Left ventricle myocardium inferior (tissue), 1 donor: ENCODE measurements at places on chromosomes 2 and 18. TPM values are rescaled to one million over a fixed set of nuclear protein-coding genes. Genes with fewer than 3 reads are reported as not detected.

DNA sequence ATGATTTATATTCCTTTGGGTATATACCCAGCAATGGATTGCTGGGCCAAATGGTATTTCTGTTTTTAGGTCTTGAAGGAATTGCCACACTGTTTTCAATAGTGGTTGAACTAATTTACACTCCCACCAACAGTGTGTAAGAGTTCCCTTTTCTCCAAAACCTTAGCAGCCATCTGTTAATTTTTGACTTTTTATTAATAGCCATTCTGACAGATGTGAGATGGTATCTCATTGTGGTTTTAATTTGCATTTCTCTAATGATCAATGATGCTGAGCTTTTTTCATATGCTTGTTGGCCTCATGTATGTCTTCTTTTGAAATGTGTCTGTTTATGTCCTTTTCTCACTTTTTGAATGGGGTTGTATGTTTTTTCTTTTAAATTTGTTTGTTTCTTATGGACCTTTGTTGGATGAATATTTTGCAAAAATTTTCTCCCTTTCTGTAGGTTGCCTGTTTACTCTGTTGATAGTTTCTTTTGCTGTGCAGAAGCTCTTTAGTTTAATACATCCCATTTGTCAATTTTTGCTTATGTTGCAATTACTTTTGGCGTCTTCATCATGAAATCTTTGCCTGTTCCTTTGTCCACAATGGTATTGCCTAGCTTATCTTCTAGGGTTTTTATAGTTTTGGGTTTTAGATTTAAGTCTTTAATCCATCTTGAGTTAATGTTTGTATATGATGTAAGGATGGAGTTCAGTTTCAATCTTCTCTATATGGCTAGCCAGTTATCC, 119.7 kb upstream of the XIRP2 start:
- DNase-seq = no peak

DNA sequence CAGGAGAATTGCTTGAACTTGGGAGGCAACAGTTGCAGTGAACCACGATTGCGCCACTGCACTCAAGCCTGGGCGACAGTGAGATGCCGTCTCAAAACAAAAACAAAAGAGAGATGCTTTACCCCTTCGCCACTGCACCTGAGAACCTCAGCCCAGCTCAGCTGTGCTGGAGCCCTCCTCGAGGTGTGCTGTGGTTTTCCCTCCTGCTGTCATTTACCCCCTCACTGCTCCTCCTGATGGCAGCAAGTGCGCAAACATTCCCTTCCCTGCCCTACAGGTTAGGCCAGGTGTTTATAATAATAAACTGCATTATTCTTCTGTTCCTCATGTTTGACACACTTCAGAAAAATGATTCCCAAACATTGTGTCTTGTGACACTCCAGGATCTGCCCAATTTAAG, 8.4 kb downstream of the FBXO36 start:
- no peak for DNase-seq

GRCh38 chr2:224063298-224063648, 24.2 kb upstream of the SERPINE2 start:
- no peak for DNase-seq

GRCh38 chr2:50215736-50216135, 816.2 kb downstream of the NRXN1 start:
- no peak for DNase-seq

- DNase-seq = no peak
Measured at GRCh38 chr2:197915548-197916265, 111.3 kb downstream of the PLCL1 start.

- no peak for DNase-seq
Measured at GRCh38 chr2:62034715-62035114, 129.2 kb downstream of the COMMD1 start.

DNA sequence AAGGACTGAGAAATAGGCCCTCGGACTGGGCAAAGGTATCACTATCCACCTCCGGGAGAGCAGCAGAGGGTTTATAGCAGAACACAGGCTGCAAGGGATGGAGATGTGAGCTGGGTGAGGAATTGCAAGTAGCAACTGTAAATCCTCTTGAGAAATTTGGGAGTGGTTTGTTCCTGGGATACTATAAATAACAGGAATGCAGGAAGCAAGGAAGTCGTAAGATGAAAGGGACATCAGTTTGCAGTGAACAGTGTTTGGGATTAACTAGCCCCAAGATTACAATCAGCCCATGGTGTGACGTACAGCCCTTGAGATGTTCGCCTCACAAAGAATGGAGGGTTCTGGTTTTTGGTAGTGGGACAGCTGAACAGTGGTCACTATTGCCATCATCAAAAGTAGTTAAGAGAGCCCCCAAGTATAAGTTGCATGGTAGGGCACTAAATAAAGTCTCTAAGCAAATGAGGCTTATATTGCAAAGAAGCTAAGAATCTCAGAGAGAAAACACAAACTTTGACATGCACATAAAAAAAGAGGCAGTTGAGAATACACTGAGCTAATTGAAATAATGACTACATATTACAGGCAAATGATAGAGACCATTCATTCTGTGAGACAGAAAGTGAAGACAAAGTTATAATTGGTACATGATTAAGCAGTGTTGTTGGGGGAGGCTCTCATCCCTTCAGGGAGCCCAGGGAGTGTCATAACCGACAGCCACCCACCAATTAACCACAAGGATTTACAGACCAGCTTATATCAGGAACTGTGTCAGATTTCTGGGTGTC, 362.5 kb upstream of the ACVR2A start:
- DNase-seq = no peak

GRCh38 chr2:3254442-3254941, 123.1 kb downstream of the EIPR1 start:
- DNase-seq = no peak

DNA sequence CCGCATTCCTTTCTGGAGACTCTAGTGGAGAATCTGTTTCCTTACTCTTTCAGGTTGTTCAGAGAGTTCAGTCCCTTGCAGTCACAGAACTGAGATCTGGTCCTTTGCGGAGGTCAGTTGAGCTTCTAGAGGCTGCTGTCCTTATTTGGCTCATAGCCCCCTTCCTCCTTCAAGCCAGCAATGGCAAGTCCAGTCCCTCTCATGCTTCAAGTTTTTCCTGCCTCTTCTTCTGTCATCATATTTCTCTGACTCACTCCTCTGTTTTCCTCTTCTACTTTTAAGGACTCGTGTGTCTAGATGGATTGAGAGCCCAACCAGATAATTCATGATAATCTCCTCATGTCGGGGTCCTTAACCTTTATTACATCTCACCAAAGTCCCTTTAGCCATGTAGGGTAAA, 173.5 kb upstream of the FOSL2 start:
- DNase-seq = no peak

DNA sequence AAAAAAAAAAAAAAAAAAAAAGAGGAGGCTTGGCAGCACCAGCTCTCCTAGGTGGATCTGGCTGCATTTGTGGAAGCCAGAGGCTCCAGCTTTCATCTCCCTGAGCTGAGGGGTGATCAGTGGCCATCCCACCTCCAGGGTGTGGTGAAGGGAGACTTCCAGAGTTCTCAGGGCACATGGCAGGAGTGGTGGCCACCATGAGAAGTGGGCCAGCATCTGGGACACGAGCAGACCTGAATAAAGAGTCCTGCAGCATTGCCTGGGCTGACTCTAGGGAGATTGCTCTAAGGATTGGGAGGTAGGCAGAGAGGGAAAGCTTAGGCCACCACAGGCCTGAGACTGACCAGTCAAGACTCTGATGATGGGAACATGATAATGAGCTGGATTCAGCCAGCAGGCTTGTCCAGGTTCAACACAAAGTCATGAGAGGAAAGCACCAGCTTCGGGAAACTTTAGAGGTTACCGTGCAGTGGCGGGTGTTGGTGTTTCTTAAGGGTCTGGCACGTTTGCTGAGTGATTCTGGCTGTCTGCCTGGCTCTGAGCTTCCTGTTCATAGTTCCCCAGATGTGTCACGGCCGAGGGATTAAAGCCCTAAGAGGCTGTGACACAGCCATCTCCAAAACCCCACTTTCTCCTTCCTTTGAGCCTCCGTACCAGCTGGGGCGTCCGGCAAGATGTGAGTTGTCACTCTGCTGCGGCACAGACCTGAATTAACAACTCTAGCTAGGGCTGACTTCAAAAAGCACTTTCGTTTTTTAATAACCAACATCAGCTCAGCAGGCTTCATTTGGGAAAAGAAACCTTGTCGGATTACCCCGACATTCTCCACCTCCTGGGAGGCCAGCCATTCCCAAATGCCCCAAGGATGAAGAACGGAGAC, 38.3 kb upstream of the IL1R1 start:
- peak; percentile 62 for DNase-seq

- DNase-seq = no peak
Measured at GRCh38 chr2:153165021-153165420, 313.5 kb downstream of the RPRM start.

DNA sequence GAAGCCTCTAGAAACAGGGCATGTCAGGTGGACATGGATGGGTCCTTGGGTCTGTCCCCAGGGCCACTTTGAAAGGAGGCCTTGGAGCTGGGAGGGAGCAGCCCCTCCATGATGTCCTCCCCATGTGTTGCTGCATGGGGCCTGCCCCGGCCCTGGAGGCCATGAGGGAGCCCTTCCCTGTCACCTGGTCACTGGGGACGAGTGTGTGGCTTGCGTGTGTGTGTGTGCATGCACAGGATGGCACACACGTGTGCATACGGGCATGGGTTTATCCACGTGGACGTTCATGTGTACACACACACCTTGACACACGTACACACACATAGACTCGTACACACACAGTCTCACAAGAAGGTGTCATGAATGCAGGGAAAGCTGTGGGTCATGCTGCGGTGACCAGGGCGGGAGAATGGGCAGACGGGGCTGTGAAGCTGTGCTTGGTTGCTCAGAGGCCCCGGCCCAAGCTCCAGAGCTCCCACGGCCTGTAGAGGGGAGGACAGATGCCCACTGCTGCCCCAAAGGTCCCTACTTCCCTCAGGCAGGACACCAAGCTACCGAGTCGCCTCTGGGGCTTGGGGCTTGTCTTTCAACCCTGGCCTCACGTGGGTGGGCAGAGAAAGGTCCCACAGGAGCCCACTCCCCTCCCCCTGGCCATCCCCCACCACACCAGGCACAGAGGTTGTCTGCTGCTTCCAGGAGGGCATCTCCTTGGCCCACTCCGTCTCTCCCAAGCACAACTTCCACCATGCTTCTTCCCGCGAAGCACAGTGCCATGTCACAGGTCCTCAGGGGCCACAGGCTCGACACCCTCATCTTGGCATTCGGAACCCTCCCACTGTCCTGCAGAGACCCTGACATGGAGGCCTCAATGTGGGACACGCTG, 42.3 kb upstream of the GPC1 start:
- DNase-seq = no peak

DNA sequence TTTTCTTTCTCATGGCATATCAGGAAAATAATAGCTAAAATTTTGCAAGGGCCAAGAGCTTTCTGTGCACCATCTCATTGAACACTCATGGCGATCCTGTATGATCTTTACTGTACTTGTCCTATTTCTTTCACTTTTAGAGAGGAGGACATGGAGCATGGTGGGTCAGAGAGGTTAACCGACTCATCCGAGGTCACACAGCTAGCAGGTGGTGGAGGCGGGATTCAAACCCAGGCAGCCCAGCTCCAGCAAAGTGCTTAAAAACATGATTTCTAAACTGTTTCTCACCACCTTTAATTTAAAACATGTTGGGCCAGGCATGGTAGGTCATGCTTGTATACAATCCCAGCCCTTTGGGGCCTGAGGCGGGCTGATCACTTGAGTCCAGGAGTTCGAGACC, 6.4 kb downstream of the NGEF start:
- DNase-seq = no peak

DNA sequence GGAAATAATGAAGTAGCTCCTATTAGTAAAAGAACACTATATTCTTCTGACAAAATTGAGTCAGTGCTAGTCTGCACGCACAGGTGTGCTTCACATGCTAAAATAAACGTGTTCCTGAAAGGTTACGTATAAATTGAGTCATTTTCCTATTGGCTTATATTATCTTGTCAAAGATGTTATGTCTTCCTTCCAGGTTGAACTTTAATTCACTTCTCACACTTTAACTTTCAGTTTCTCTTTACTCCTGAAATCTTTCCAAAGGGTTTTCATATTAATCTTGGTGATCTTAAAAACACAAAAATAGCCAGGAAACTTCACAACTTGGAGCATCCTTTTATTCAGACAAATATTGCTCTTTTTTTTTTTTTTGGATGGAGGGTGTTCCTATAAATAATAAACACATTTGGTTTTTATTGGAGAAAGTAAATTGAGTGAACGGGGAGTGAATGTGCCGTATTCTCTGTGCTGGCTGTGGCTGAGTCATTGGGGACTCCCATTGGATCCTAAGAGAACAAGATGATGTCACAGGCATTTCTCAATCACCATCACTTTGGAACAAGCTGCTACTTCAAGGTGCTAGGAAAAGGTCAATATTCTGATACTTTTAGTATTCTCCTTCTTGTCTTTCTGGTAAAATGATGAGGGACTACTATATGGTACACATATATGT, 150.2 kb upstream of the SPATS2L start:
- no peak for DNase-seq

- no peak for DNase-seq
Measured at GRCh38 chr2:2877427-2877826, 500.2 kb downstream of the EIPR1 start.

- no peak for DNase-seq
Measured at GRCh38 chr2:167860082-167860481, 387.3 kb downstream of the STK39 start.

DNA sequence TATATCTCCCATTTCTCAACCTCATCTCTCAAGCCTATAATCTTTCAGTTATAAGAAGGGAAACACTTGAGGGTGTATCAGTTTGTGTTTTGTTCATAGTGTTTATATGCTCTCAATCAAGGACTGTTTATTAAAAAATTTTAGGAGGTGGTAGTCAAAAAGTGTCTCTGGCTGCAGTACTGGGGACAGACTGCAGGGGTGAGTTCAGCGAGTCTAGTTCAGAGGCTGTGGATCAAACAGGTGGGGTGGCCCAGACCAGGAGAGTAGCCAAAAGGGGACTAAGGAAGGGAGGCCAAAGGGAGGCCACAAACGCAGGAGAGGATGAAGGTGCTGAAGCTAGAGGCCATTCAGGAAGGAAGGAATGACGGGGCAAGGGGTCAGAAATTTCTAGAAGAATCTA, 136.3 kb downstream of the MSH2 start:
- DNase-seq = no peak

- no peak for DNase-seq
Measured at GRCh38 chr2:242075696-242076095, 206.2 kb downstream of the RTP5 start.

DNA sequence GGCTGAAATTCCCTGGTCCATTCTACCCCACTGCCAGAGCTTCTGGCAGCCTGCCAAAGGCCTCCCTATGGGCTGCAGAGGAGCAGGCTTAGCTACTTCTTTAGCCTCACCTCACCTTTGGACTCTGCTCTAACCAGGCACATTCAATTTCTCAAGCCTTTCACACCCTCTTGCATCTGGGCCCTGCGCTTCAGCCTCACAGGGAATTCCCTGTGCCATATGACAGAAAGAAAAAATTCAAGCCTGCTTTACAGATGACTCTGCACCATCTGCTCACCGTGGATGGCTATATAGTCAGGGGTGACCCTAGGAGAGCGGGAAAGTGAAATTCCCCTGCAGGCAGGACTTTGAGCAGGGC, 62.5 kb downstream of the REEP1 start:
- DNase-seq = peak; percentile 63

- DNase-seq = no peak
Measured at GRCh38 chr2:219174146-219174545, 2.6 kb downstream of the CNPPD1 start.

The ATP8B1 gene
- total RNA-seq = 8.6 TPM

The KANSL3 gene
- 31.7 TPM for total RNA-seq

The CRACDL gene
- total RNA-seq = 3.0 TPM

The CYS1 gene
- 3.3 TPM for total RNA-seq

The SPP2 gene
- not detected for total RNA-seq

The C2orf81 gene
- 0.82 TPM for total RNA-seq

The GCKR gene
- not detected for total RNA-seq

The ANKRD30BL gene
- total RNA-seq = not detected

The LAMA1 gene
- not detected for total RNA-seq

The C2orf68 gene
- total RNA-seq = 25.1 TPM

The PKP4 gene
- 47.6 TPM for total RNA-seq

The LRATD1 gene
- 3.1 TPM for total RNA-seq

The UGT1A4 gene
- total RNA-seq = not detected
